ENCODE measurements at places on chromosomes 5 and 9.
A peak's percentile ranks its signal among the peaks of the same experiment; 100 is the strongest.

- no peak for DNase-seq
Observed at GRCh38 chr5:181198905-181199519, 6.0 kb downstream of the TRIM7 start.

- DNase-seq, result no peak
Observed at GRCh38 chr5:116980581-116980980, 406.0 kb upstream of the SEMA6A start.

DNA sequence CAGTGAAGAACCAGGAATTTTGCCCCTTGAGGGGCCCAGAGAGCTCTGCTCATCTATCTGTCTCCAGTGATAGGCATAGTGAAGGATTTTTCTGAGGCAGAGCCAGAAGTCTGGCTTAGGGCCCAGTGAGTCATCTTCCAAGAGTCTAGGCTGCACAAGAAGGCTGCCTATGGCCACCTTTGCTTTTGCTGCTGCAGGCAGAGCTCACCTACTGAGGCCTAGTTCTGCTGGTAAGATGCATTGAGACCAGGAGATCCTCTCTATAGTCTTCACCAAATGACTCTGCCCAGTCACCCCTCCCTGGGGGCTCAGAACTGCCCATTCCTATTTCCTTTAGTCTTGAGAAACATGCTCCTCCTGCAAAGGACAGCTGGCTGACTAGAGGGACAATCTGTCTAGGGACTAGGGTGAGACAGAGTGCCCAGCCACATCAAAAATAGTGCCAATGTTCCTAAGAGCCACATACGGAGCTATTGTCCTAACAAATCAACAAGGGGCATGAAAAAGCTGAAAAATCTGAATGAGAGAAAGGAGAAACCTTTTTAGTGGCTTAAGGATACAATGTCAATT, 40.3 kb upstream of the CDKN2AIPNL start:
- peak; percentile 84 for DNase-seq

GRCh38 chr5:126808521-126808988, 31.6 kb downstream of the LMNB1 start:
- DNase-seq, result peak; percentile 45

GRCh38 chr5:27216367-27216950, 178.1 kb upstream of the CDH9 start:
- peak; percentile 54 for DNase-seq

- no peak for DNase-seq
Observed at GRCh38 chr5:82975812-82976211, 101.4 kb downstream of the TMEM167A start.

GRCh38 chr5:151703227-151703626, 16.5 kb upstream of the SPARC start:
- no peak for DNase-seq

GRCh38 chr9:87270221-87270847, 227.3 kb upstream of the DAPK1 start:
- DNase-seq, result peak; percentile 87

GRCh38 chr9:19116107-19116790, 11.0 kb downstream of the PLIN2 start:
- peak; percentile 23 for DNase-seq

DNA sequence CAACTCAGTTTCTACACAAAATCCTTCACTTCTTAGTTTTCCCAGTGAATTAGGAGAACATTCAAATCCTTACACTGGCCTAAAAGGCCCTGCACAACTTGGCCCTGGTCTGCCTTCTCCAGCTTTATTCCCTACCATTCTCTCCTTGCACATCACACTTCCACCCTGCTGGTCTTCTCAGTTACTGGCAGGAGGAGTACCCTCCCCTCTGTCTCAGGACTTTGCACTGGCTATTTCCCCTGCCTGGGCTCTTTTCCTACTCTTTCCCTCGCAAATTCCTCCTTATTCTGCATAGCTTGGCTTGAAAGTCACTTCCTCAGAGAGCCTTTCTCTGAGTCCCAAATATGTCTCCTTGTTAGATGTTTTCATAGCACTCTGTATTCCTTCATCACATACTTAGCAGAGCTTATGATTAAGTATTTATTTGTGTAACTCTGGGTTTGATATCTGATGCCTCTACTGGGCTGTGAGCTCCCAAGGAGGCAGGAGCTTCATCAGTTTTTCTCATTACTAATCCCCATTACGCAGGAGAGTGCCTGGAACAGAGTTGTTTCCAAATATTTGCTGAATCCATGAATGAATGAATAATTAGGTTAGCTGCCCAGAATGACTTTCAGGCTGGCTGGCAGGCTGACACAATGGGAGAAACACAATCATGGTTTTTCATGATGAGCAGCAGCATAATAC, 159.8 kb upstream of the KLF9 start:
- DNase-seq, result peak; percentile 67

- peak; percentile 19 for DNase-seq
Observed at GRCh38 chr9:15349892-15350761, 43.1 kb upstream of the TTC39B start.

- peak; percentile 89 for DNase-seq
Observed at GRCh38 chr9:20355022-20355421, 267.3 kb downstream of the MLLT3 start.

- peak; percentile 39 for DNase-seq
Observed at GRCh38 chr5:55671975-55672374, 40.1 kb downstream of the SLC38A9 start.

GRCh38 chr5:37850226-37850865, 10.5 kb upstream of the GDNF start:
- DNase-seq, result peak; percentile 68

DNA sequence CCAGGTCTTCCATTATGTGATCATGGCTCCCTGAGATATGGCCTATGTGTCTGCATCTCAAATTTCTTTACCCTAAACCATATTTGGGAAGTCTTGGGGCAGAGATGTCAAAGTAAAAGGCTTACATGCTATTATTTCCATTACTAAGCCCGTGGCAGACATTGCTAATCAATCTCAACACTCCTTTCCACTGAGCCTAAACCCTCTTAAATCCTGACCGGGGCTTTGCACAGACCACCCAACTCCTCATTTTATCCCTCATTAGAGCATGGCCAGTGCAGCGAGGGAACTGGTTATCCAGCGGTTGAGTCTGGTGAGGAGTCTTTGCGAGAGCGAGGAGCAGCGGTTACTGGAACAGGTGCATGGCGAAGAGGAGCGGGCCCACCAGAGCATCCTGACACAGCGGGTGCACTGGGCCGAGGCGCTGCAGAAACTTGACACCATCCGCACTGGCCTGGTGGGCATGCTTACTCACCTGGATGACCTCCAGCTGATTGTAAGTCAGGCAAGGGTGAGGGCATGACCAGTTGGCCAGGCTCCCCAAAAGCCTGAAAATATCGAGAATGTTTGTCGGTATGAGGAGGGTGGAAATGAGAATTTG, 11.0 kb downstream of the BSPRY start:
- no peak for DNase-seq

DNA sequence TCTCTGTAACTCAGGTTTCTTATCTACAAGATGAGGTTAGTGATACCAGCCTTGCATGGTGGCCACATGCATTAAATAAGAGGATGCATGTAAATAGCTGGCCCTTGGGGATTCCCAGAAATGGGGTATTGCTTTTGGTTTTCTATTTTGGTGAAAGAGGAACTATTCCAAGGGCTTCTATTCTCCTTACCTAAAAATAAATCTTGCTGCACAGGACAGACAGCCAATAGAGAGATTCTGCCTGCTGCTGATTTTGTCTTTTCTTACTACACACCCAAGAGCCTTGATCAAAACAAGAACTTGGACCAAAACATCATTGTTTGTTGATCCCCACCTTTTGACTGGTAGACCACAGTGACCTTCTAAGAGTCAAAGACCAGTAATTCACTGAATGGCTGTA, 161.8 kb downstream of the PJA2 start:
- no peak for DNase-seq

DNA sequence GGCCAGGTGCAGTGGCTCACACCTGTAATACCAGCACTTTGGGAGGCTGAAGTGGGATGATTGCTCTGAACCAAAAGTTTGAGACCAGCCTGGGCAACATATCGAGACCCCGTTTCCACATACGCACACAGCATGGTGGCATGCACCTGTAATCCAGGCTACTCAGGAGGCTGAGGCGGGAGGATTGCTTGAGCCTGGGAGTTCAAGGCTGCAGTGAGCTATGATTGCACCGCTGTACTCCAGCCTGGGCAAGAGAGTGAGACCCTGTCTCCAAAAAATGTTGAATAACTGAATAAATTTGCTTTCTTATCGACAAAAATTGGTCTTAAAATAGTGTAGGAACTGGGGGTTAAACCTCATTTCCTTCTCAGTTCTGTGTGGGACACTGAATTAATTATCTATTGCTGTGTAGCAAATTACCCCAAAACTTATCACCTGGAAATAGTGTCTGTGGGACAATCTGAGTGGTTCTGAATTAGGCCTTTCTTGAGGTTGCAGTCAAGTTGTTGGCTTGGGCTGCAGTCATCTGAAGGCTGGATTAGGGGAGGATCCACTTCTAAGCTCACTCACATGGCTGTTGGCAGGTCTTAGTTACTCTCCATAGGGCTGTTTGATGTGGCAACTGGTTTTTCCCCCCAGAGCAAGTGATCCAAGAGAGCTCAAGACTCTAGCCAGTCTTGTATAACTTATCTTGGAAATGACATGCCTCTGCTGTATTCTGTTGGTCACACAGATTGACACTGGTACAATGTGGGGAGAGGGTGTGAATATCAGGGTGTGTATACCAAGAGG, 2.0 kb downstream of the SNX30 start:
- DNase-seq, result no peak

All from fibroblast of skin of scalp (primary cell).